ENCODE measurements at places on chromosomes 7 and 10.

GRCh38 chr7:8201846-8202441 lies 60.0 kb downstream of the ICA1 start:
- DNase-seq = no peak

DNA sequence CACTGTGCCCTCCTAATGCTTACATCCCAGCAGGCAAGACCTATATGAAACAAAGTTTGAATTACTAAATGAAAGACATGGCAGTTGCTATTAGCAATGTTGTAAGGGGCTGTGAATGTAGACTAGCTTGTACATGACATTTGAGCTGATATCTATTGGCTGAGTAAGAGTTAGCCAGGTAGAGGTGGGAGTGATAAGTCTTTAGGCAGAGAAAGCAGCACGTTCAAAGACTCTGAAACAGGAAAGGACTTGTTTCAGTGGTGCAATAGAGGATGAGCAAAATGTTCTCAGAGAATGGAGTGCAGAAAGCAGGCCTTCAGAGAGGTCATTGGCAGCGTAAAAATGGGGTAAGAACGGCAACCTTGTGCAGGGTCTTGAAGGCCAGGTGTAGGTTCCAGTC lies 687.6 kb downstream of the AUTS2 start:
- no peak for DNase-seq

DNA sequence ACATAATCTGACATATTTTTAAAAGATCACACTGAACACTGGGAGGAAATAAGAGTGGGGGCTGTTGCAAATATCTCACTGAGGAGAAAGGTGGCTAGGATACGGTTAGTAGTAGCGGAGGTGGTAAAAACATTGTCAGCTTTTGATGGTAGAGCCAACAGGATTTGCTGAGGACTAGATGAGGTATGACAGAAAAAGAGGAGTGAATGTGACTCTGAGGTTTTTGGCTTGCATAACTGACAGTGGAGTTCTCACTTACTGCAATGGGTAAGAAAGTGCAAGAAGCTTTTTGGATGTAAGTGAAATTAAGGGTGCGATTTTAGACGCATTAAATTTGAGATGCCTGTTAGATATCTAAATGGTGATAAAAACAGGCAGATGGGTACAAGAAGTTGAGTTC lies 102.0 kb upstream of the MBL2 start:
- no peak for DNase-seq

DNA sequence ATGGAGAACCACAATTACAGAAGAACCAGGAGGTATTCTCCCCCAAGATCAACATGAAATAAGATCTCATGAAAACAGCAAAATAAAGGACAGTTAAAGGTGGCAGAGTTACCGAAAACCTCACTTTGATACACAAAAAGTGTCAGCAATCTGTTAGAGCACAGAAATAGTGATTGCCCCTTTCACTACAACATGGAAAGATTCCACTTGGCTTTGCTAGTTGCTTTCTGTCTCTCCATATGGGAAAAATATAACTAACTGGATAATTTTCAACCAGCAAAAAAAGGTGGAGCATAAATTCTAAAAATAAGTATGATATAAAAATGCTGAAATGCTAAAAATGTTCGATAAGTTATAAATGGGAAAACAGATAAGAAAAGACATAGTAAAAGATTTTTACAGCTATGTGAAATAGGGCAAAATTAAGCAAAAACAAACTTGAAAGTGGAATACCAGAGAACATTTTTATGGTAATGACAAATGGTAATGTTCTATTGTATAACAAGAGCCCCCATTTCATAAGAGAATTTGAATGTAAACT lies 90.2 kb downstream of the GPR85 start:
- DNase-seq = no peak
